Activated naive CD4-positive, alpha-beta T cell (primary cell): ENCODE measurements at places on chromosomes 1 and 21.

DNA sequence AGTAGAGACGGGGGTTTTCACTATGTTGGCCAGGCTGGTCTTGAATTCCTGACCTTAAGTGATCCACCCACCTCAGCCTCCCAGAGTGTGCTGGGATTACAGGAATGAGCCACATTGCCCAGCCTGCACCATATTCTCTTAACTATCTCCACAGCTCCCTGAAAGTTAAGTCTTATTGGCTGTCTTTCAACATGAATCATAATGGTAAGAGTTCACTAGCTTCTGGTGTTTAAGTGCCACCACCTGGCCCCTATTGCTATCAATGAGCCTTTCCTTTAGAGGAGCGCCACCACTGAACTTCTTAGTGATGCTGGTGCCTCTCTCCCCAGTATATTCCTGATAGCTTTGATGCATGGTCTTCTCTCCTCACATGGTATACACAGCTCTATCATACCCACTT, 15.7 kb downstream of the ZFYVE9 start:
- DNase-seq = no peak

DNA sequence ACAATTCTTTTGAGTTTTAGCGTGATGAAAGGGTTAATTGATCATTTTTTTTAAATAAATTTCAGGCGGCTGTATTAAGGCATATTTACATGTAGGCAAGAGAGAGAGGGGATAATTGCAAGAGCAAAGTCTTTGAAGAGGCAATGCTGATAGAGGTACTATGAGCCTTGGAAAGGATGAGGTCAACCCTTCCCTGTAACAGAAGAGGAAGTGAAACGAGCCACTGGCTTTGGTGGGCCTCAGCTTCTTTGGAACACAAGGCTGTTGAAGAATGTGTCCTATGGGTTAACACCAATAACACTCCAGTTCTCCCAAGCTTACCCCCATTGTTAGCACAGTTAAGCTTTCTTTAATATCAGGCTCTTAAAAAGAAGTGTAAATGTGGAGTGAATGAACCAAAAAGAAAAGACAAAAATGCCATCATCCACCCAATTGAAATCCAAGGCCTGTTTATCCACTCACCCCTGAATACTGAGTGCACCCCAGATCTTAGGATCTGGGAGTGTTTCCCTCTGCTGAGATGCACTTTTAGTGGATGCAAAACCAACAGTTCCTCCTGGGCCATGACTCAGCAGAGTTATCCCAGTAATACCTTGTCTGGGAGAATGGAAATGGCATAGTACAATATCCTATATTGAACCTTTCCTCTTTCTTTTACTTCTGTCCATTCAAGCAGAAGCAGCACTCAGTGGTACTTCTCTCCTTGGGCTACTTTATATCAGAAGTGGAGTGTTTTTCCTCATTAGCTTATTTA, 216.4 kb downstream of the SLC44A5 start:
- no peak for DNase-seq

DNA sequence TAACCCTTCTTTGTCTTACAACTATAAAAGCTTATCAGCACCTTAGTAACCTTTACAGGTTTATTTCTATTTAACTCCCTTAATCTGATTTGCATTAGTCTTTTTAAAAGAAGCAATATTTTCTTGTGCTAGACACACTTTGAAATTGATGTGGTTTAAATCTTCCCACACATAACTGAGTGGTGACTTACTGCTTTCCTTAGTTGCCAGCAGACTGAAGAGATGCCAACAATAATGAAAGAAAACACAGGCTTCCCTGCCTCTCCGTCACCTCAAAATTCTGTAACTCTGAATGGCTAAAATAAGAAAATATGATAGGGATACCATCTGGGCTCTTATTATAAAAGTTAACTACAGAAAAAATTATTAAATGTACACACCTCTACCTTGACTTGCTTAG, 196.8 kb downstream of the PTBP2 start:
- DNase-seq = no peak

- DNase-seq = no peak
Observed at GRCh38 chr21:44315691-44316203, 15.9 kb downstream of the PFKL start.

DNA sequence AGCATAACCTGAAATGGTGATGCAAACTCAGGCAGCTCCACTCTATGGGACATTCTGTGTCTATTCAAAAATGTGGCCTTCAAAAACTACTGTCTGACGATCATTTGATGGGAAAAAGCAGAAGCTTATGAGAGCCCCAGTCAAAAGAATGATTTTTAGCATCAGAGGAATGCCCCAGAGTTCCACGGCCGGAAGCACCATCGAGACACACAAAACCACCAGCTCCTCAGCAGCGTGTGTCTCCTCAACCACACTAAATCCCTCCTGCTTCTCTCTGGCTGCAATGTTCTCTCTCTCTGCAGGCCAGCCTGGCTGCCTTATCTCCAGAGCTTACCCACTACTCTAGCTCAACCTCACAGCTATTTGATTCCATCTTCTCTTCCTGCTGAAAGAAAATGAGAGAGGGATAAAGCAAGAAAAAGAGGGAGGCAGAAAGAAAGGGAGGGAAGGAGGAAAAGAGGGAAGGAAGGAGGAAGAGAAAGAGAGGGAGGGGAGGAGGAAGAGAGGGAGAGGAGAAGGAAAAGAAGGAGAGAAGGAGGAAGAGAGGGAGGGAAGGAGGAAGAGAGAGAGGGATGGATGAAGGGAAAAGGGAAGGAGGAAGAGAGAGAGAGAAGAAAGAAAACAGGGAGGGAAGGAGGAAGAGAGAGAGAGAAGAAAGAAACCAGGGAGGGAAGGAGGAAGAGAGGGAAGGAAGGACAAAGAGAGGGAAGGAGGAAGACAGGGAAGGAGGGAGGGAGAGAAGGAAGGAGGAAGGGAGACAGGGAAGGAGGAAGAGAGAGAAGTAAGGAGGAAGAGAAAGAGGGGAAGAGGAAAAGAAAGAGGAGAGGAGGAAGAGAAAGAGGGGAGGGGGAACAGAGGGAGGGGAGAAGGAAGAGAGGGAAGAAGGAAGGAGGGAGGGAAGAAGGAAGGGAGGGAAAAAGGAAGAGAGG, 33.5 kb upstream of the LAPTM5 start:
- no peak for DNase-seq

- DNase-seq = no peak
Observed at GRCh38 chr1:27542463-27543273, 52.7 kb upstream of the WASF2 start.

- no peak for DNase-seq
Observed at GRCh38 chr1:155951753-155952504, 10.5 kb downstream of the RXFP4 start.

DNA sequence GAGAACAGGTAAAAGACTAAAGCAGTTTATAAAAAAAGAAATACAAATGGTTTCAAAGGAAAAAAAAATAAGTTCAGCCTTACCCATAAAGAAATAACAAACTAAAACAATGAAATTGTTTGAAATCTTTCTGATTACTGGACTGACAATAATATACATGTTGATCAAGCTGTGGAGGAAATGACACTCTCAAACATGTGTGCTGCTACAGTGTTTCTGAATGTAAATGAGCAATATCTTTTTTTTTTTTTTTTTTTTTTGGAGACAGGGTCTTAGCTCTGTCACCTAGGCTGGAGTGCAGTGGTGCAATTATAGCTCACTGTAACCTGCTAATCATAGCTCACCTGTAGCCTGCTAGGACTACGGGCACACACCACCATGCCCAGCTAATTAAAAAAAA, 6.5 kb downstream of the EPS15 start:
- DNase-seq = no peak

DNA sequence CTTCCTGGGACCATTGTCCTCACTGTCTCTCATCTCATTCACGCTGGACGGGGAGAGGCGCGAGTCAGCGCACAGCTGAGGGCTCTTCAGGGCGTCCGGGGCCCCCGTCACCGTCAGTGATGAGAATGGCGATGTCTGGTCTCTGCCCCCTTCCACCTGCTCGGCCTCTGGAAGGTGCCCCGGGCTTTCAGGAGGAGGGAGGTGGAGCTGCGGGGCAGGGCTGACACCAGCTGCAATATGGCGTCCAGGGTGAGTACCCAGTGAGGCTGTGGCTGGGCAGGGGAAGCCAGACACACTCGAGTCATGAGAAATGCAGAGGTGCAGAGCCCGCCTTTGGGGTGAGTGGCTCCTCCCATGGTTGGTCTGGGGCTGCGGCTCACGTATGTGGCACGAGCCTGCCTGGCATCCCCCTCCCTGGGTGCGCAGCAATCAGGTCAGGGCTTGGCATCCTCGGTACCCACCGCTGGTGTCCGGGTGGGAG, 15.1 kb downstream of the MORN1 start:
- no peak for DNase-seq

GRCh38 chr1:62364721-62365120, 45.5 kb upstream of the KANK4 start:
- DNase-seq = no peak

DNA sequence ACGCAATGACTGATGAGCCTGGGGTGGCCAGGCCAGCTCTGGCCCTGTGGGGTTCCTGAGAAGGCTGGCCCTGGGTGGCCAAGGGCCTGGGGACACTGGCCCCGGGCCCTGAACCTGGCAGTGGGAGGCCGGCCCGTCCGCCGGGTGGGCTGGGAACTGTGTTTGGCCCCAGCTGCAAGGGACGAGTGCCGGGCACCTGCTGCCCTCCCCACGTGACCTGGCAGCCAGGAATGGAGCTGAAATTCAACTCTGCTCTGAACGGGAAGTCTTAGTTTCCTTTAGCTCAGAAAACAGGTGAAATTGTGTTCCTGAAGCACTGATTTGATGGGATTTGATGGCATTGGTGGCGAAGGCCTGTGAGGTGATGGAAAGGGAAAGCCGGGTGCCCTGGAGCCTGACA, 8.2 kb upstream of the TTLL10 start:
- no peak for DNase-seq

GRCh38 chr1:209074575-209075250, 508.8 kb upstream of the CAMK1G start:
- DNase-seq = no peak

DNA sequence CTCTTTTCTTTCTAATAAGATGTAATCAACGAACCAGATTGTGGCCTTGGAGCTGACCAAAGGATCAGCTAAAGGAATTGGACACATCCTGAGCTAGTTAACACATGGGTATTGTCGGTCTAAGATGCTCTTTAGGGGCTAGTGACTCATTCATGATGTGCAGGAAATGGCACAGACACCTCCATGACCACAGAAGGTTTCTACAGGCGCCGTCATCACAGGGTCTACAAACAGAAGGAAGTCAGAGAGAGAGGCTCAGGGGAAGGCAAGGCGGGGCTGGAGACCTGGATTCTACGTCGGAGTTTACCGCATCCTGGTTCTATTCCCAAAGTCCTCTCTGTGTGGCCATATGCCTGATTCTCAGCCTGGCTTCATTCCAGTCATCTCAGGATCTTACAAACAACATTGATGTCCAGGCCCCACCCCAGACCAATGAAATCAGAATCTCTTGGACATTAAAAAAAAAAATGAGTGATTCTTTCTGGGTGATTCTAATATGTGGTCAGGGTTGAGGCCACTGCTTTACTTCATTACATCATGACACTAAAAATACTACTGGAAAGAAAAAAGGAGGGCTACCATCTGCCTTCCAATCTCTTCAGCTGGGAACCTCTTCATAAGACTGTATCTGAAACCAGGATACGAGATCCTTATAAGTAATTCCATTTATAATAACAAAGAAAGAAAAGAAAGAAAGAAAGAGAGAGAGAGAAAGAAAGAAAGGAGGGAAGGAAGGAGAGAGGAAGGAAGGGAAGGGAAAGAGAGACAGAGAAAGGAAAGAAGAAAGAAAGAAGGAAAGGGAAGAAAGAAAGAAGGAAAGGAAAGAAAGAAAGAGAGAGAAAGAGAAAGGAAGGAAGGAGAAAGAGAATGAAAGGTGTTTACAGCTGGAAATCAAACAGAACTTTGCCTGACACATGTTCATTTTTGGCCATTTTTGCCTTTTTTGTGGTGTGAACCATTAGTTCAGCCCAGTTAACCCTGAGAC, 11.6 kb upstream of the KCNJ15 start:
- no peak for DNase-seq

GRCh38 chr1:43379476-43379875, 10.1 kb downstream of the MED8 start:
- DNase-seq = no peak

GRCh38 chr1:218996362-218996761, 177.3 kb upstream of the LYPLAL1 start:
- DNase-seq = no peak
